ENCODE measurements at places on chromosomes 4 and X.

DNA sequence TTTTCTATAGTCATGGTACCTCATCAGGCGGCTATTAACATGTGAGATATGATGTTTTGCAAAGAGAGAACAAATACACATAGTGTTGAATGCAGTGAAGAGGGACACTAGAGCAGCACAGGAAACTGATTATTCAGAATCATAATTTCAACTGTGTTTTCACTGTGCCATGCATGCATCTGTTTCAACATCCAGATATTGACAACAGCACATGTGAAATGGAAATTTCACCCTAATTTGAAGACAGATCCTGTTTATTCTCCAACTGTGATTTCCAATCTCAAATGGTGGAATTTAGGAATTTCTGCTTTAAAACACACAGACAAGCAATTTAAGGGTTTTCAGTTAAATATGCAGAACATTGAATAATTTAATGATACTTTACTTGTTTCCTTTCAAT lies 288.6 kb downstream of the KCTD8 start:
- no peak overlapping the region for H3K27ac ChIP-seq
- H3K4me3 ChIP-seq: no peak overlapping the region
- no peaks in the 10 kb centered on the region for H3K4me1 ChIP-seq
- no peaks in the 10 kb centered on the region for H3K27me3 ChIP-seq

DNA sequence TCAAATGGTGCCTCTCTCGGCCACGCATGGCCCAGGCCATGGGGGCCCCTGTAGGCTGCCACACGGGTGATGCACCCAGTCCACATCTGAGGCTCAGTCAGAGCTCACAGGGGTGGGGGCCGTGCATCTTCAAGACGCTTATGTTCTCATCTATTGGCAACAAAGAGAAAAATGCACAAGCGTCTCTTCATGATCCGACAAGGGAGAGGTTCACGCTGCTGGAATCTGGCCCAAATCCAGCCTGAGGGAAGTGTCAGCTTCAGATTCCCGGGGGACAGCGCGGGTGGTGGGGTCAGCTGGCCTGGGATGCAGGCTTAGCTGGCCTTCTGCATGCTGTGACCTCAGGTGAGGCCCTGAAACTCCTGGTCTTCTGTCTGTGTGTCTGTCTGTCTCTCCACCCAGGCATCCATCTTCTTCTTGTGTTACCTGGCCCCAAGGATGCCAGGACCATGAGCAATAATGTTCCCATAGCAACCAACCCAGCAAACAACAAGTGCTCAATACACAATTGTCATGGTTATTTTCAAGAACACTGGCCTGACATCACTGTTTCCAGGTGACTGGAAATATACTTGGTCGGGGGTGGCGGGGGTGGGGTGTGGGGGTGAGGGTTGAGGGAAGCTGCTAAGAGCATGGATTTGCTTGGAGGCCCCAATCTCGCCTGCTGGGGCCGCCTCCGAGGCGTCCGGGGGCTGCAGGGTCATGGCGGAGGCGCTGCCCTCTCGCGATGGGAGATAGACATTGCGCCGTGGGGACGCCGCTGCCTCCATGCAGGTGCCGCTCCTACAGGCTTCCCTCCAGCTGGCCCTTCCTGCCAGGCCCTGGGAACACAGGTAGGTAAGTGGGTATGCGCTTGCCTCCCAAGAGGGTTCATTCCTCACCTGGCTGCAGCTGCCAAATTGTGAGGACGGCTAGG lies 48.3 kb downstream of the ABLIM2 start:
- no peak overlapping the region for H3K27ac ChIP-seq
- H3K4me3 ChIP-seq: no peak overlapping the region
- H3K4me1 ChIP-seq: no peaks in the 10 kb centered on the region

- no peaks in the 10 kb centered on the region for H3K36me3 ChIP-seq
- no peak overlapping the region for H3K4me3 ChIP-seq
- DNase-seq: no peak
- no peak overlapping the region for H3K27ac ChIP-seq
Observed at GRCh38 chrX:794311-794710, 163.7 kb downstream of the SHOX start.

DNA sequence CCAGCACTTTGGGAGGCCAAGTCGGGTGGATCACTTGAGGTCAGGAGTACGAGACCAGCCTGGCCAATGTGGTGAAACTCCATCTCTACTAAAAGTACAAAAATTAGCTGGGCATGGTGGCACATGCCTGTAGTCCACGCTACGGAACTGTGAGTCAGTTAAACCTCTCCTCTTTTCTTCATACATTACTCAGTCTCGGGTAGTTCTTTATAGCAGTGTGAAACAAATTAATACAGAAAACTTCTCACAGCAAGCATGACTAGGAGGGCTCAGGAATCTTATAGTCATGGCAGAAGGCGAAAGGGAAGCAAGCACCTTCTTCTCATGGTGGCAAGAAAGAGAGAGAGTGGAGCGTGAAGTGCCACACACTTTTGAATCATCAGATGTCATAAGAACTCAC lies 358.9 kb downstream of the NLGN4X start:
- no peaks in the 10 kb centered on the region for H3K27me3 ChIP-seq
- no peaks in the 10 kb centered on the region for H3K36me3 ChIP-seq
- no peak overlapping the region for H3K4me3 ChIP-seq
- DNase-seq: no peak

- DNase-seq: no peak
- no peaks in the 10 kb centered on the region for H3K4me1 ChIP-seq
- H3K27ac ChIP-seq: no peak overlapping the region
- no peak overlapping the region for H3K4me3 ChIP-seq
- no peaks in the 10 kb centered on the region for H3K36me3 ChIP-seq
- no peaks in the 10 kb centered on the region for H3K27me3 ChIP-seq
Observed at GRCh38 chr4:89617317-89617716, 219.6 kb downstream of the SNCA start.

DNA sequence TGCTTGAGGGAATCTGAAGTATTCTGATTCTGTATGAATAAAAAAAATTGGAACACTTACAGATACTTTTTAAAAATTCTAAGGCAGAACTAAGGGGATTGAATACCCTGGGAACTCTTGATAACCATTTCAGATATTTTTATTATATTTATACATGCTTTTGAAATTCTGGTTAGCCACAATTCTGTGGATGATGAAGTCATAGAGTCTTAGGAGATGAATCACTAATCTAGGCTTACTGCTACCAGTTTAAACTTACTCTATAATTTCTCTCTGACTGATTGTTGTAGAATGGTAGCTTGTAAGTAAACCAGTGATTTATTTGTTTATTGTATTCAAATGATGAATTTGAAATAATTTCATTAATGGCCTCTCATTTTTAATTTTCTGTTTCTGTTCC lies 11.4 kb upstream of the SLAIN2 start:
- no peaks in the 10 kb centered on the region for H3K27me3 ChIP-seq
- no peak for DNase-seq
- no peak overlapping the region for H3K4me3 ChIP-seq
- no peaks in the 10 kb centered on the region for H3K4me1 ChIP-seq
- H3K36me3 ChIP-seq: no peaks in the 10 kb centered on the region

- DNase-seq: no peak
- no peaks in the 10 kb centered on the region for H3K27me3 ChIP-seq
- H3K4me1 ChIP-seq: no peaks in the 10 kb centered on the region
- no peak overlapping the region for H3K27ac ChIP-seq
Observed at GRCh38 chrX:39125834-39126233, 324.6 kb downstream of the MID1IP1 start.

DNA sequence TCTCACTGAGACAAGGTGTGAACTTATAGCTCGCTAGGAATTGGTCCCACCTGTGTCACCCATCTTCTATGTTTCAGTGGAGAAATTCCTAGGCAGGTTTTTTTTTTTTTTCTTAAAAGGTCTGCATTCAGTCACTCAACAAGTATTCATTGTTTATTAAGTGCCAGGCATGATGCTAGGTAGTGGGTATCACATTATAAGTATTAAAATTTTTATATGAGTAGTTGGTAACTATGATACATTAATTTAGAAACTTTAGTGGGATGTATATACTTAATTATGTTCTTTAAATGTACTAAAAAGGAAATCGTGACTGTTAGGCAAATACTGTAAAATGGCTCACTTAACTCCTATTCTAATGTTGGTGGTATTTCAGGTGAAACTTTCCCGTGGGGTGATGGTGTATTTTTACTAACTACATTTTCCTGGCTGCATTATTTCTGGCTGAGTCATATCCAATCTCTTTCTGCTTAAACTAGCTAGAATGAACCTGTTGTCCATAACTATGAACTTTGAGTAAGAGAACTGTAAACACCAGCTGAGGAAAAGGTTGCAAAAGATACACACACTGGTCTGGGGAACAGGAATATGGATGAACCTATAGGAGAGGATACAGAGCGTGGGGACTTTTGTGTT lies 49.3 kb upstream of the MED14 start:
- DNase-seq: no peak
- no peaks in the 10 kb centered on the region for H3K36me3 ChIP-seq
- no peak overlapping the region for H3K4me3 ChIP-seq
- H3K27me3 ChIP-seq: no peaks in the 10 kb centered on the region

DNA sequence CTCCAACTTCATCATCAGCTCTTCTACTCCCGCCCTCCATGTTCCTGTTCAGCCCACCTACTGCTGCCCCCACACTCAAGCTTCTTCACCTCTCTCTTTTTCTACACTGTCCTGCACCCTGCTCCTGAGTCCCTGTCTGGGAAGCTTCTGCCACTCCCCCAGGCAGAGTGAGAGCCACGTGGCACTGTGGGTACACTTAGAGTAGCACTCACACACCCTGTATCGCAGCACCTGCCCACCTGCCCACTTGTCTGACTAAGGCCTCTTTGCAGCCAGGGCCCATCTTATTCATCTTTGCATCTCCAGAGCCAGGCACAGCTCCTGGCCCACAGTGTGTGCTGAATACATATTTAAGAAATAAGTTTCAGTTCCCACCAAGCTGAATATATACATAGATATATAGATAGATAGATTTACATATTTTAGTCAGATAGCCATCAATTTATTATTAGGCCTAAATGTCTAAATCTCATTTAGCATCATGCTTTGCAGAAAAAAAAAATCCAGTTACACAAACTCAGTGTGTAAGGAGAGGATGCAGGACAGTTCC lies 24.9 kb downstream of the CCDC149 start:
- no peaks in the 10 kb centered on the region for H3K36me3 ChIP-seq
- no peaks in the 10 kb centered on the region for H3K27me3 ChIP-seq
- H3K4me1 ChIP-seq: no peaks in the 10 kb centered on the region
- no peak for DNase-seq
- H3K4me3 ChIP-seq: no peak overlapping the region

GRCh38 chr4:112973750-112974251 lies 75.7 kb upstream of the ANK2 start:
- DNase-seq: no peak
- no peak overlapping the region for H3K27ac ChIP-seq
- H3K4me1 ChIP-seq: no peaks in the 10 kb centered on the region
- H3K4me3 ChIP-seq: no peak overlapping the region
- no peaks in the 10 kb centered on the region for H3K27me3 ChIP-seq

GRCh38 chrX:100928660-100929613 lies at the start of gene XKRX:
Gene XKRX, minus strand, starts transcription at chrX:100928917. Its CDS starts 613 bp downstream, at chrX:100928304.
- H3K4me1 ChIP-seq: peaks cover 4% of the 10 kb centered on the region
- H3K27ac ChIP-seq: no peak within 1 kb of the TSS
- no peaks in the 10 kb centered on the region for H3K27me3 ChIP-seq
- no peak for DNase-seq

GRCh38 chr4:40264995-40265909 lies 68.4 kb downstream of the RHOH start:
- H3K4me1 ChIP-seq: peaks cover 9% of the 10 kb centered on the region
- H3K27me3 ChIP-seq: no peaks in the 10 kb centered on the region
- DNase-seq: no peak
- no peaks in the 10 kb centered on the region for H3K36me3 ChIP-seq
- H3K27ac ChIP-seq: no peak overlapping the region

GRCh38 chrX:47605024-47605423 lies 14.6 kb downstream of the SYN1 start:
- no peaks in the 10 kb centered on the region for H3K4me1 ChIP-seq
- no peak overlapping the region for H3K27ac ChIP-seq
- no peak overlapping the region for H3K4me3 ChIP-seq
- no peaks in the 10 kb centered on the region for H3K36me3 ChIP-seq

DNA sequence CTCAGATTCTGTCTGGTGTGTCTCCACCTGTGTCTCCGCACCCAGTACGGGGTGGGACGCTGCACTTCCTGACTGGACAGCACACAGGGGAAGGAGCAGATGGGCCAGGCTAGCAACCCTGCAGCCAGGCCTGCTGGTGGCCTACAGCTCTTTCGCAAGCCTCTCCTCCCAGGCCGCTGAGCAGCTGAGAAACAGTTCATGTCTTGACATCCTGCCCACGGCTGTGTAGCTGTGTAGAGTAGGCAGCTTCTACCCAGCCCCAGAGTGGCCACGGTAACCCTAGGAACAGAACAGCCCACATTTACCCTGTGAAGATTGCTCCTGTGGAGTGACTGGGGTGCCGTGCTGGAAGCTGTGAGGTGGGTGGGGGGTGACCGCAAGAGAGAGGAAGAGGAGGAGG lies 38.9 kb downstream of the CCNQ start:
- H3K4me3 ChIP-seq: no peak overlapping the region

DNA sequence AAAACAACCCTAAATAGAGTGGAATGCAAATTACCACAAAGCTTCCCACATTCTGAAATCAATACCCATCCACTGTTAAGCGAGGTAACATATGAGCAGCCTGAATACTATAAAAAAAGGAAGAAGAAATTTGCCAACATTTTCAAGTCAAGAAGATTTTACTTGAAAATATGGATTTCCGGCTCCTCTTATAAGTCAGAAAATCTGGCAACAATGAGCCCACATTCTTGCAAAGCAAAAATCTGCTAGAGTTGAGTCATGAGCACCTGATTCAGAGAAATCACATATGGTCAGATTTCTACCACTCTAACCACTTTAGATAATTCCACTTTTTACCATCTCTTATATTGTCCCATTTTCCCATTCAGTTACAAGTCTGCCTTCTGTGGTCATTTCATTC lies 395.7 kb downstream of the DTHD1 start:
- no peaks in the 10 kb centered on the region for H3K27me3 ChIP-seq
- no peak overlapping the region for H3K4me3 ChIP-seq
- H3K27ac ChIP-seq: no peak overlapping the region
- no peaks in the 10 kb centered on the region for H3K4me1 ChIP-seq
- H3K36me3 ChIP-seq: no peaks in the 10 kb centered on the region

DNA sequence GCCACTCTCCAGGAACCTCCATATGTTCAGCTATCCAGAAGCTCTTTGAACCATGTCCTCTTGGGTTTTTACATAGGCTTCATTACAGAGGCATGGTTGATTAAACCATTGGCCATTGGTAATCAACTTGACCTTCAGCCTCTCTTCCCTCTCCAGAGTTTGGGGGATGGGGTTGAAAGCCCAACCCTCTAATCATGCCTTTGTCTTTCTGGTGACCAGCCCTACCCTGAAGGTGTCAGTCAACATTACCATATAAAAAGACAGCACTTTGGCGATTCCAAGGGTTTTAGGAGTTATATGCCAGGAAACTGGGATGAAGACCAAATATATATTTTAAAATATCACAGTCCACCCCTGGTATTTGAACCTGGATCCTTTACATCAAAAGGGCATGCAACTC lies 222.5 kb downstream of the CHIC1 start:
- no peak for DNase-seq
- H3K27ac ChIP-seq: no peak overlapping the region
- H3K27me3 ChIP-seq: no peaks in the 10 kb centered on the region
- no peaks in the 10 kb centered on the region for H3K4me1 ChIP-seq

DNA sequence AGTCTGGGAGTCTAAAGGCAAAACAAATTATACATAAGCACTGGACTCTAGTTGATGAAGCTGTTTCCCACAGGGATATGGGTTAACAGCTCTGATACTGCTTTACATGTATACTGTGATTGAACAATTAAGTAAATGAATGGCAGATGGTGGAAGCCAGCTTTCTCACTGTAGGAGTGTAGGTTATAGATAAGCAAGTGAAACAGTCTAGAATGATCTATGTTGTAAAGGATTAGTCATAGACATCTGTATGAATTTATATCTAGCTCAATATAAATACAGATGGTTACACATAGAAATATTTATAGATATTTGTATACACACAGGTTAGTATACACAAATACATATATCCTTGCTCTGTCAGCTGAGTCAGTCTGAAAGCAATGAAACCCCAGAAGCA lies 276.1 kb downstream of the PPARGC1A start:
- H3K36me3 ChIP-seq: no peaks in the 10 kb centered on the region
- H3K27me3 ChIP-seq: no peaks in the 10 kb centered on the region
- no peak overlapping the region for H3K27ac ChIP-seq
